ENCODE measurements at places on chromosomes 3 and 15.

DNA sequence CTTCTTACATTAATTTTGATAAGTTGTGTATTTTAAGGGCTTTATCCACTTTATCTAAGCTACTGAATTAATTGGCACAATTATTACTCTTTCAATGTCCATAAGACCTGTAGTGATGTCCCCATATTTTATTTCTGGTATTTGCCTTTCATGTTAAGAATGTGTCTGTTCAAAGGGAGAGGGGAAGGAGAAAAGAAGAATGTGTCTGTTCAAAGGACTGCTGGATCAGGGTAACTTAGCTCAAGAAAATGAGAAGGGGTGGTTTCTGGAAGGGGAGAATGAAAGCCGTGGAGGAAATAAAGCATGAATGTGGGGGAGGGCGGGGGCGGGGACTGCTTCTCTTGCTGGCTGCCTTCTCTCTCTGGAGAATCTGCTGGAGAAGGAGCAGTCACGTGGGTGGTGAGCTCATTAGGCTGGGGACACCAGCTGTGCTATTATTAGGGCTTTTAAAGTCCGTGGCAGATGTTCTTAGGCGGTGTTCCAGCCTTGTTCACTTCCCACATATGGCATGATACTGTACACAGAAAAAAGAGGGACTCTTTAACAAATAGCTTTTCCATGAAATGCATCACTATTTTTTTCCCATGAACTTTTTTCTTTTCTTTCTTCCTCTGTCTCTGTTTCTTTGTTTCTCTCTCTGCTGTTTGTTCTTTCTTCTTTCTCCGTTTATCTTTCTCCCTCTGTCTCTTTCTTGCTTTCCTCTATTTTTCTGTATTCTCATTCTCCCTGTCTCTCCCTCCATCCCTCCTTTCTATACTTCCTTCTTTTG is 63.7 kb upstream of the ULK4 start:
- H3K36me3 ChIP-seq, result peaks cover 15% of the 10 kb centered on the region
- ATAC-seq, result peak; percentile 60
- H3K4me1 ChIP-seq, result peaks cover 81% of the 10 kb centered on the region
- peak overlapping the region; percentile 62 for H3K4me3 ChIP-seq
- peak overlapping the region; percentile 74 for H3K27ac ChIP-seq
- no peaks in the 10 kb centered on the region for H3K27me3 ChIP-seq

- H3K4me3 ChIP-seq, result no peak overlapping the region
- H3K27me3 ChIP-seq, result no peaks in the 10 kb centered on the region
- no peak overlapping the region for H3K27ac ChIP-seq
- no peaks in the 10 kb centered on the region for H3K4me1 ChIP-seq
These were observed 12.3 kb downstream of the NUDT16 start for GRCh38 chr3:131393868-131394267.

- no peaks in the 10 kb centered on the region for H3K36me3 ChIP-seq
- ATAC-seq, result no peak
- no peak overlapping the region for H3K4me3 ChIP-seq
- no peak overlapping the region for H3K27ac ChIP-seq
These were observed 120.4 kb upstream of the P2RY1 start for GRCh38 chr3:152714507-152714906.

- H3K36me3 ChIP-seq, result no peaks in the 10 kb centered on the region
- H3K27me3 ChIP-seq, result peaks cover 10% of the 10 kb centered on the region
- no peak for ATAC-seq
- H3K4me1 ChIP-seq, result peaks cover 10% of the 10 kb centered on the region
- no peak overlapping the region for H3K4me3 ChIP-seq
These were observed 144.5 kb downstream of the PDZRN3 start for GRCh38 chr3:73480187-73480672.

DNA sequence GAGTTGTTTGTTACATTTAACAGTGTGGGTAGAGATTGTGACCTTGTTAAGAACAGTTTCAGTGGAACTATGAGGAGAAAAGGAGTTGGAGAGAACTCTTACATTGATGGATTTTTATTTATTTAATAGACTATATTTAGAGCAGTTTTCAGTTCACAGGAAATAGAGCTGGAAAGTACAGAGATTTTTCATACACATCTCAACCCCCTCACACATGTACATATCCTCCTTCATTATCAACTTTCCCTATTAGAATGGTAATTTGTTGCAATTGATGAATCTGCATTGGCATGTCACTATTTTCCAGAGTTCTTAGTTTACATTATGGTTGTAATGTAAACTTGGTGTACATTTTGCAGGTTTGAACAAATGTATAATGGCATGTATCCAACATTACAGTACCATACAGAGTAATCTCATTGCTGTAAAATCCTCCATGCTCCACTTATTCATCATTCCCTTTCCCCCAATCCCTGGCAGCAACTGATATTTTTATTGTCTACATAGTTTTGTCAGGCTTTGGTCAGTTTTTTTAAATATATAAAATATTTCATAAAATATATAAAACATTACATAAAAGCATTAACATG is 756.6 kb upstream of the DPPA4 start:
- H3K4me3 ChIP-seq, result no peak overlapping the region
- no peaks in the 10 kb centered on the region for H3K36me3 ChIP-seq
- H3K27me3 ChIP-seq, result no peaks in the 10 kb centered on the region
- H3K4me1 ChIP-seq, result no peaks in the 10 kb centered on the region

DNA sequence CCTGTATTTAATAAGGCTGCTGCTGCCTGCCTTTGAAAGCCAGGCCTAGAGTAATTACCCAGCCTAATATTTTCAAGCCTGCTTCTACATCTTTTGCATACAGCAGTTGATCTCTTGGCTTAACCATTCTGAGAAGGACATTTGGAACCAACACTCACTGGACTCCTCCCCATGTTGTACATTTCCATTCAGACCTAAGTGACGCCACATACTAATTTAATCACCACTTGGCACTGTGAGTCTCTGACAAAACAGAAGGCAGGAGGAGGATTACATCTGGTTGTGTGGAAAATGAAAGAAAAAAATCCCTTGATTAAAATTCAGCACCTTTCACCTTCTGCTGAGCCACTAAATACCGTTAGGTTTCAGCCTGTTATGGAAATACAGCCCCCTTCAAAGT is 102.2 kb upstream of the ARRDC4 start:
- no peaks in the 10 kb centered on the region for H3K27me3 ChIP-seq
- H3K36me3 ChIP-seq, result no peaks in the 10 kb centered on the region
- no peak overlapping the region for H3K27ac ChIP-seq
- no peak for ATAC-seq
- H3K4me3 ChIP-seq, result no peak overlapping the region

- ATAC-seq, result no peak
- no peak overlapping the region for H3K4me3 ChIP-seq
- no peaks in the 10 kb centered on the region for H3K36me3 ChIP-seq
- no peak overlapping the region for H3K27ac ChIP-seq
- peaks cover 18% of the 10 kb centered on the region for H3K27me3 ChIP-seq
These were observed 14.9 kb downstream of the AMOTL2 start for GRCh38 chr3:134359121-134360010.

DNA sequence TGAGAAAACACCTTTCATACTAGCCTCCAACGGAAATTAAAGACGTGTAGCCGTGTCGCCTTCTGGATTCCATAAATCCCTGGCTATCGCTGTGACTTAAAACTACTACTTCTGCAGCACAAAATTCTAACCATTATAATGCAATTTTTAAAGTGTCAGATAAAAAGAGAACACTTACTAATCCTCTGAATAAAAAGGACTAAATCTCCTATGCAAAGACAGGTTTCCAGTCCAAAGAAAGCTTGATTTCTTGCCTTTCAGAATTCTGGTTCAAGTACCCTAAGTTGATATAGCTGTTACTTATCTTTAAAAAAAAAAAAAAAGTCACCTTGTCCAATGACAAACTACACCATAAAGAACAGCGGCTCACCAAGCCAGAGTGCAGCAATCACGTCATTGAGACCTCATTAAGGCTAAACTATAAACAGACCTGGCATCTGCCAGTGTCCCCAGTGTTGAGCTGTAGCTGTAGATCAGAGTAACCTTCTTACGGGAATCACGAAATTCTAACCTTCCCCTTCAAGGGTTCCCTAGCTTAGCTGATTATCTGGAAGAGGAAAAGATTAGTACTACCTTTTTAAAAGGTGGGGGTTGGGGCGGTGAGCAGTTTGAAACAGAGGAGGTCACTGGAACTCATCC is 2.2 kb downstream of the ABCC5 start:
- H3K27me3 ChIP-seq, result peaks cover 19% of the 10 kb centered on the region
- no peak for ATAC-seq
- H3K36me3 ChIP-seq, result peaks cover 20% of the 10 kb centered on the region
- peaks cover 20% of the 10 kb centered on the region for H3K4me1 ChIP-seq
- no peak overlapping the region for H3K27ac ChIP-seq

- ATAC-seq, result no peak
- H3K27me3 ChIP-seq, result no peaks in the 10 kb centered on the region
- H3K27ac ChIP-seq, result no peak overlapping the region
- no peak overlapping the region for H3K4me3 ChIP-seq
These were observed 25.1 kb downstream of the SOX14 start for GRCh38 chr3:137789236-137789635.

- peak overlapping the region; percentile 87 for H3K4me3 ChIP-seq
- H3K36me3 ChIP-seq, result no peaks in the 10 kb centered on the region
- ATAC-seq, result peak; percentile 17
- peaks cover under 1% of the 10 kb centered on the region for H3K27me3 ChIP-seq
- peak overlapping the region; percentile 74 for H3K27ac ChIP-seq
- peaks cover 7% of the 10 kb centered on the region for H3K4me1 ChIP-seq
These were observed 159.0 kb upstream of the CHRNA7 start for GRCh38 chr15:31871166-31871886.

- H3K4me3 ChIP-seq, result no peak overlapping the region
- H3K36me3 ChIP-seq, result no peaks in the 10 kb centered on the region
- ATAC-seq, result no peak
- no peak overlapping the region for H3K27ac ChIP-seq
These were observed 4.6 kb upstream of the TSPAN3 start for GRCh38 chr15:77075528-77075927.

DNA sequence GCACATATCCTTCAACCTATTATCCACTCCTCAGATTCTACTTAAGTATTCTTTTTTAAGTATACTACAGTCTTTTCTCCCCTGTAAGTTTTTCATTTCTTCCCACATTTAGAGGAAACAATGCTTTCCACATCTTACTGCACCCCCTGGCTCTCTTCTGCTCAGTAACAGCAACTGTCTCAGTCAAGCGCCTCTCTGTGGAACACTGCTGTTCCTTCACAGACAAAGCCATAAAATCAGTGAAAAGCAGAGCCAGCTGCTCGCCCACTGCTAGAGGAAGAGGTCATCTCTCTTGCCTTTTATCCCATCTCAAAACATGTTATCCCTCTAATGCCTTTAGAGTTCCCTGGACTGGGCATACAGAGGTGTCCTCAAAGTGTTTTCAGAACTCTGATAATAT is 24.8 kb downstream of the SERP1 start:
- H3K27ac ChIP-seq, result no peak overlapping the region
- peaks cover 19% of the 10 kb centered on the region for H3K27me3 ChIP-seq
- ATAC-seq, result no peak
- H3K4me1 ChIP-seq, result no peaks in the 10 kb centered on the region
- peaks cover 6% of the 10 kb centered on the region for H3K36me3 ChIP-seq
- H3K4me3 ChIP-seq, result no peak overlapping the region

- peaks cover 49% of the 10 kb centered on the region for H3K4me1 ChIP-seq
- peak overlapping the region; percentile 5 for H3K27ac ChIP-seq
- no peaks in the 10 kb centered on the region for H3K27me3 ChIP-seq
- ATAC-seq, result no peak
- H3K4me3 ChIP-seq, result no peak overlapping the region
These were observed 4.7 kb downstream of the ABHD6 start for GRCh38 chr3:58242340-58242739.

DNA sequence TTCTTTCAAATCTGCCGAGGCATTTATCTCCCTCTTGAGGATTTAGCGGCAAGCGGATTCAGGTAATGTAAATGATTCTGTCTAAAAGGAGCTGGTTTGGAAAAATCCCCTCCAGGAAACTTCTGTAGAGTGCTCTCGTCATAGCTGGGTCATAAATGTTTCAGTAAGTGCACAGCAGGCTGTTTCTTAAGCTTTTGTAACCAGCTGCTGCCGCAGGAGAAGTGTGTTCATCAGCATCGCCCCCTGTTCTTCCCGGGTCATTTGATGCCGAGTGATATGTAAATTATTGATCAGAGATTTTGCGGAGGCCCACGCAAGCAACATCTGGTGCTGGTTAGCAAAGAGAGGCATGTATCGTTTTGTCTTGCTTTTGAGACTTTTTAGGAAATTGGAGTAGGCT is 53.1 kb downstream of the DNASE1L3 start:
- no peaks in the 10 kb centered on the region for H3K27me3 ChIP-seq
- peaks cover 56% of the 10 kb centered on the region for H3K36me3 ChIP-seq
- no peak overlapping the region for H3K27ac ChIP-seq
- no peaks in the 10 kb centered on the region for H3K4me1 ChIP-seq
- no peak overlapping the region for H3K4me3 ChIP-seq
- no peak for ATAC-seq

DNA sequence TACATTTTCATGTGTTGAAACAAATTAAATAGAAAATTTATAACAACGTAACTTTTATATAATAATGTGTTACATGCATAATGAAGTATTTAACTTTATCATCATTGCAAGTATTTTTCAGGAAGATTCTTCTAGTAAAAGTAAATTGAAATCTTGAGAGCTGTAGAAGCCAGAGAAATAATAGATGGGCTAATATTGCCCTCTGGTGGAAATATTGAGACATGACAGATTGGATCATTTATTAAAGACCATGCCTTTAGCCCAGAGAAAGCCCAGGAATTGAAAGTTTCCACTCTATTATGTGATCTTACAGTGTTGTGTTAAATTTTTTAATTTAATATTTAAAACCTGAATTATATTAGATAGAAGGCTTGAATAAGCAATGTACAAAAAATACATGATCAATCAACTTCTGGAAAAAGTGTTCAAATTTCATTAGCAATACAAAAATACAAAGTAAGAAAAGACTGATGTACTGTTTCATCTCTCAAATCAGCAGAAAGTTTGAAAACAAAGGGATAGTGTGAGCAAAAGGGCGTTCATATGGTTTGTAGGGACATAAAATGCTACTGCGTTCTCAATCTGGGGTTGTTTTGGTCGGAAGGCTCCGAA is 52.7 kb upstream of the SPTSSB start:
- no peaks in the 10 kb centered on the region for H3K27me3 ChIP-seq
- no peaks in the 10 kb centered on the region for H3K36me3 ChIP-seq
- no peak overlapping the region for H3K4me3 ChIP-seq
- H3K4me1 ChIP-seq, result no peaks in the 10 kb centered on the region
- ATAC-seq, result no peak

- H3K4me3 ChIP-seq, result no peak overlapping the region
- peaks cover 9% of the 10 kb centered on the region for H3K27me3 ChIP-seq
- no peak for ATAC-seq
- no peak overlapping the region for H3K27ac ChIP-seq
These were observed 8.9 kb upstream of the TMEM202 start for GRCh38 chr15:72389231-72389630.

Measured in stimulated activated memory B cell treated with anti-CD40 and anti-IgM and Interleukin-4, amounts not matched to agents 10 μg/mL and 1 μg/mL and 100 μg/mL, for 72 hours (primary cell).